Osteocyte (in vitro differentiated cells): ENCODE measurements at places on chromosomes 2 and 18. TPM values are rescaled to one million over a fixed set of nuclear protein-coding genes. Genes with fewer than 3 reads are reported as not detected.

GRCh38 chr2:174180165-174180724 lies 68.1 kb downstream of the OLA1 start:
- DNase-seq, result no peak

Gene ANKRD30BL
- not detected in 2 replicates for total RNA-seq

DNA sequence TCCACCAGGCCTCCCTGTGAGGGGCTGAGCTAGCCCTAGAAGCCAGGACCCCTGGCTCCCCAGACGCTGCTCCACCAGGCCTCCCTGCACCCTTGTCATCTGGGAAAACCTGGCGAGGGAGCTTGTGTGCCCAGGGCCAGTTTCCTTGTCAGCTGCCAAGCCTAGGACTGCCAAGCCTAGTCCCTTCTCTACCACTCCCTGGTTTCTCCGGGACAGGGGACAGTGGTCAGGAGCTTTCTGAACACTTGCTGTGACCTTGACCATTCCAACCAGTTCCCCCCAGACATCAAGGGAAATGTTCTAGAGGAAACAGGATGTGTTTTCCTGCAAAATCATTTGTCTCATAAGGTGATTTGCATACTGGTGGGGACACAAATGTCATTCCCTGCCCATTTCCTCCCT lies 41.3 kb upstream of the MRPL33 start:
- DNase-seq, result no peak
- no peak overlapping the region for H3K27ac ChIP-seq
- no peak overlapping the region for H3K4me3 ChIP-seq
- H3K36me3 ChIP-seq, result no peaks in the 10 kb centered on the region

Gene KCNIP3
- 0.57 and 1.4 TPM in 2 replicates for total RNA-seq

Gene ZSCAN30
- total RNA-seq, result 12.8 and 15.0 TPM in 2 replicates

- no peaks in the 10 kb centered on the region for H3K27me3 ChIP-seq
- H3K4me3 ChIP-seq, result no peak overlapping the region
- peaks cover 13% of the 10 kb centered on the region for H3K4me1 ChIP-seq
- no peak overlapping the region for H3K27ac ChIP-seq
- DNase-seq, result no peak
- H3K36me3 ChIP-seq, result peaks cover 16% of the 10 kb centered on the region
Observed at GRCh38 chr18:9866627-9867026, 19.1 kb upstream of the TXNDC2 start.

DNA sequence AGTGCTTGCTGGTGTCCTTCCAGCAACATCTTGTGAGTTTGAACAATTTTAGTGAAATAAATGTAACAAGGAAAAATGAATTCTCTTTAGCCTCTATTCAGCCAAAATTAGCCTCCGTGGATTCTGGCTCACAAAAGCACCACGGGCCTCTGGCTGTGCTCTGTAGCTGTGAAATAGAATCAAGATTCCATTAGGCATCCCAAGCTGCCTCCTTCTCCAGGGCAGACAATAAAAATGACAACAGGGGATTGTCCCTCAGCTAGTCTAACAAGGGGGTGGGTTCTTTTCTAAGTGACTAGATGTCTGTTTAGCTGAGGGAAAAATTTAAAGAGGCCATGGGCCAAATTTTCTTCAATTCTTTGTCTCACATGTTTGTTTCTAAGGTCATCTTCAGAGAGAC lies 254.7 kb upstream of the FIGN start:
- H3K36me3 ChIP-seq, result no peaks in the 10 kb centered on the region
- H3K27me3 ChIP-seq, result no peaks in the 10 kb centered on the region
- H3K4me3 ChIP-seq, result no peak overlapping the region
- H3K27ac ChIP-seq, result no peak overlapping the region
- H3K4me1 ChIP-seq, result no peaks in the 10 kb centered on the region

DNA sequence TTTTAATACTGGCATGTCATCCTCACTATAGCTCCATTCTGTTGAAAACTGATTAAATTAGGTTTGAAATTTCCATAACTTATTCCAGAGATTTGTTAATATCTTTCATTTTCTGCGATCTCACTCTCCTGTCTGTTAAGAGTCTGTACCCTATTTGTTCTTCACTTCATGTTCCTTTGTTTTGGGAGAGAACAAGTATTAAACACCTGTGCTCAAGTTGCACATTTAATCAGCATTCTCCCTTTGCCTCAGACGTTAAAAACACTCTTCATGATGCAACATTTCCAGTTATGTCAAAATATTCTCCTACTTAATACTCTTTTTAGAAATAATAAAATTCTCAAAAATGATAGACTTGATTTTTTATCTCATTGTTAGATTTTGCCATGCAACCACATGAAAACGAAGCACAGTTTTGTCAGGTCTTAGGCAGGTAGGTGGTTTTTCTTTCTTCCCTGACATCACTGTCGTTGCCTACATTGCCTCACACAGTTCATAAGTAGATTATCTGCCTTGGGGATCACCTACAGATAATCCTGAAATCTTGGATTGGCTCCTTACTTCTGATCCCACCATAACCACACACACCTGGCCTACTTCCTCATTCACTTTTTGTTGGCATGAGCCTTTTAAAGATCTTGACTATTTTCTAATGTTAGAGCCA lies 109.9 kb downstream of the GAREM1 start:
- H3K4me3 ChIP-seq, result no peak overlapping the region
- no peak for DNase-seq
- H3K36me3 ChIP-seq, result no peaks in the 10 kb centered on the region
- no peaks in the 10 kb centered on the region for H3K27me3 ChIP-seq
- H3K4me1 ChIP-seq, result peaks cover 8% of the 10 kb centered on the region

GRCh38 chr2:203691149-203691548 lies 15.3 kb upstream of the CD28 start:
- DNase-seq, result no peak
- H3K36me3 ChIP-seq, result no peaks in the 10 kb centered on the region
- peak overlapping the region; percentile 34 for H3K27ac ChIP-seq
- peaks cover 55% of the 10 kb centered on the region for H3K4me1 ChIP-seq
- no peak overlapping the region for H3K4me3 ChIP-seq
- no peaks in the 10 kb centered on the region for H3K27me3 ChIP-seq

DNA sequence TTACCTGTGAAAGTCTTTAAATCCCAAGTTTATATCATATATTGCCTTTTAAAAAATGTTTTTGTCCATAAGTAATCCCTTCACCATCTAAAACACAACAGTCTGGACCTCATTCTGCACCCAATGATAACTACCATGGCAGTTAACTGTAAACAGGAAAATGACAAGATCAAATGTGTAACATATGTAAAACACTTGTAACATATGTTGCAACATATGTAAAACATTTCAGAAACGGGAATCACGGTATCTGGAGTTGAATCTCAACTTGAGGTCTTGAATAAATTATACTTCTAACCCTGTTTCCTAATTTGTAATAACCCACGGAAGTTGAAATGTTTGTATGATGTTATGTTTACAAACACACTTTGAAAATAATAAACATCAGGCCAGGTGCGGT lies 6.2 kb downstream of the LRPPRC start:
- H3K27ac ChIP-seq, result no peak overlapping the region
- H3K27me3 ChIP-seq, result no peaks in the 10 kb centered on the region
- H3K4me1 ChIP-seq, result peaks cover 16% of the 10 kb centered on the region
- DNase-seq, result no peak

GRCh38 chr2:67576991-67577390 lies 179.9 kb downstream of the ETAA1 start:
- no peak overlapping the region for H3K27ac ChIP-seq
- no peaks in the 10 kb centered on the region for H3K36me3 ChIP-seq
- H3K4me3 ChIP-seq, result no peak overlapping the region
- peaks cover 25% of the 10 kb centered on the region for H3K4me1 ChIP-seq

- no peak for DNase-seq
- H3K27ac ChIP-seq, result no peak overlapping the region
- H3K4me3 ChIP-seq, result no peak overlapping the region
- H3K27me3 ChIP-seq, result peaks cover 31% of the 10 kb centered on the region
Observed at GRCh38 chr2:175372704-175373701, 191.5 kb upstream of the ATP5MC3 start.

Gene HEATR5B
- total RNA-seq, result 18.1 and 19.0 TPM in 2 replicates

Gene NRBP1
- 129 and 137 TPM in 2 replicates for total RNA-seq

Gene PDE11A
- total RNA-seq, result 0.05 TPM in 1 of 2 replicates, not detected in the other

- peak; percentile 89 for DNase-seq
- H3K4me1 ChIP-seq, result peaks cover 66% of the 10 kb centered on the region
- no peaks in the 10 kb centered on the region for H3K27me3 ChIP-seq
- H3K36me3 ChIP-seq, result no peaks in the 10 kb centered on the region
Observed at GRCh38 chr18:11857177-11857887, 6.1 kb downstream of the CHMP1B start.

Gene SERPINB10
- not detected in 2 replicates for total RNA-seq

DNA sequence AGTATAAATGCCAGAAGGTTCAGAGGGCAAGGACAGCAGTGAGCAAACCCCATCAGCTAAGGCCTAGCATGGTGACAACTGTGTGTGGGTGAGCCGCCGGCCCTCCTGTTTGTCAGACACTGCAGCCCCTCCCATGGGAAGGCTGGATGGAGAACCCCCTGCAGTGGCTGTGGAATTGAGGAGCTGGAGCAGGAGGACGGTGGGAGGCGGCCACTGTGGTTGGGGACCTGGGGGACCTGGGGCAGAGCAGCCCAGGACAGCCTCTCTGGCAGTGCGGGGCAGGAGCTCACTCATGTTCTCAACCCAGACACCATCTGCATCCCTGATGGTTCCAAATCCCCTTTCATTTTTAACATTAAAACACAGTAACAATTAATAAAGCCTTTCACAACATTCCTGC lies 68.8 kb downstream of the TSHZ1 start:
- DNase-seq, result no peak
- no peaks in the 10 kb centered on the region for H3K36me3 ChIP-seq
- H3K4me1 ChIP-seq, result peaks cover 10% of the 10 kb centered on the region
- H3K27me3 ChIP-seq, result no peaks in the 10 kb centered on the region
- no peak overlapping the region for H3K27ac ChIP-seq
- H3K4me3 ChIP-seq, result no peak overlapping the region

DNA sequence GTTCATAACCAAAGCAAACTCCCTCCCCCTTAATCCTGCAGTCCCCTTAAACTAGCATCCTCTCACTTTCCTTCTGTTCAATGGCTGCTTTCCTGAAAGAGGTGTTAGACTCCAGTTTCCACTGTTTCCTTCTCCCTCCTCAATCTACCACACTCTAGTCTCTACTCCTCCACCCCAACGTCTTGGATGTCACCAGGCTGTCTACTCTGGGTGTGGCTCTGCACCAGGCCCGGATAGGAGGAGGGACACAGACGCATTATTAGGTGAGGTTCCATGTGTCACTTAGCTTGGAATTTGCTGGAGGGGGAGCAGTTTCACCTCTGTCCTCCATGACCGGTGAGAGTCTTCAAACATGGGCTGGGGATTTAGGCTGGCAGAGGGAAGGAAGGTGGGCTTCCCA lies 61.3 kb downstream of the MTHFD2 start:
- no peak overlapping the region for H3K27ac ChIP-seq
- no peak overlapping the region for H3K4me3 ChIP-seq
- no peak for DNase-seq
- no peaks in the 10 kb centered on the region for H3K36me3 ChIP-seq
- H3K27me3 ChIP-seq, result peaks cover 4% of the 10 kb centered on the region
- peaks cover 3% of the 10 kb centered on the region for H3K4me1 ChIP-seq

- H3K4me1 ChIP-seq, result peaks cover 29% of the 10 kb centered on the region
- peak overlapping the region; percentile 1 for H3K27ac ChIP-seq
- no peaks in the 10 kb centered on the region for H3K27me3 ChIP-seq
- no peak overlapping the region for H3K4me3 ChIP-seq
- H3K36me3 ChIP-seq, result peaks cover 11% of the 10 kb centered on the region
Observed at GRCh38 chr2:237143676-237144440, 58.2 kb downstream of the COPS8 start.

DNA sequence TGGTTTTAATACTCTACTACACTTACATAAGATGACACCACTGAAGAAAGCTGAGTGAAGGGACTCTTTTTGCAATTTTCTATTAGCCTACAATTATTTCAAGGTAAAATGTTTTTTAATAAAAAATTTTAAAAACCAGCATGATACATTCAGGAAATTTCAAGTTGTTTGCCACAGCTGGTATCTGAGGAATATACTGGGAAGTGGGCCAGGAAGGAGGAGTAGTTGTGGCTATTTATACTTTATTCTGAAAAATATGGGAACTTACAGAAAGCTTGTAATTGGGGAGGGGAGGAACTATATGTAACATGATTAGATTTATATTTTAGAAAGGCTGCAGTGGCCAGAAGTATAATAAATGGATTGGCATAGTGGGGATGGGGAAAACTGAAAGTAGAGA lies 40.8 kb downstream of the WDR35 start:
- H3K27me3 ChIP-seq, result no peaks in the 10 kb centered on the region
- no peak overlapping the region for H3K4me3 ChIP-seq
- DNase-seq, result no peak
- peaks cover 25% of the 10 kb centered on the region for H3K4me1 ChIP-seq
- peak overlapping the region; percentile 70 for H3K27ac ChIP-seq
- peaks cover 19% of the 10 kb centered on the region for H3K36me3 ChIP-seq

DNA sequence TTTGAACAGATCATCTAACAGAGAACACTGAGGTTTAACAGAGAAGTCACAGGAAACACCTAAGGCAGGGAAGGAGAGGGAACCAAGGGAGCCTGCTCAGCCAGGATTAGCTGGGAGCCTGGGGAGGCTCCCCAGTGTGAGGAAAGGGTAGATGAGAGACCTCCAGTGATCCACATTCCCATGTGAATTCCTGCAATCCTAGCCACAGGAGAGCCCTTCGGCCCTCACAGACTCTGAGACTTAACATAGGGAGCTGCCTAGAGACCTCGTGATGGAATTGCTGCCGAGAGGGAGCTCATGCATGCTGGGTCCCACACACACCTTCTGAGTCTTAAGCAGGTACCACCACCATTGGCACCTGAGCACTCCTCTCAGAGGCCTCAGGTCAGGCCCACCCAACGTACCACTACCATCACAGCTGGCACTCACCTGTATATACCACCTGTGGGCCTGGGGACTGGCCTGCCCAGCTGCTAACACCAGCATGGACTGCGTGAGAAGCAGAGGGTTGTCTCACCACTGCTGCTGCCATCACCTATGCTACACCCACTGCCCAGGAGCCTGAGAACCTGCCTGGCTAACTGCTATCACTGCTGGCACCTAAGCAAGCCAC lies 225.9 kb upstream of the RASGRP3 start:
- no peaks in the 10 kb centered on the region for H3K4me1 ChIP-seq
- peaks cover 16% of the 10 kb centered on the region for H3K36me3 ChIP-seq
- H3K4me3 ChIP-seq, result no peak overlapping the region
- H3K27me3 ChIP-seq, result no peaks in the 10 kb centered on the region
- DNase-seq, result no peak

GRCh38 chr2:111698743-111699554 lies 185.0 kb downstream of the ANAPC1 start:
- H3K27me3 ChIP-seq, result no peaks in the 10 kb centered on the region
- DNase-seq, result peak; percentile 91
- H3K4me1 ChIP-seq, result peaks cover 35% of the 10 kb centered on the region
- peaks cover 4% of the 10 kb centered on the region for H3K36me3 ChIP-seq
- H3K4me3 ChIP-seq, result peak overlapping the region; percentile 27
- H3K27ac ChIP-seq, result peak overlapping the region; percentile 94

Gene HTRA2
- total RNA-seq, result 32.0 and 32.3 TPM in 2 replicates

GRCh38 chr2:74573747-74574562 lies 19.4 kb downstream of the DOK1 start:
- H3K4me3 ChIP-seq, result peak overlapping the region; percentile 67
- DNase-seq, result no peak
- H3K36me3 ChIP-seq, result no peaks in the 10 kb centered on the region
- peaks cover 17% of the 10 kb centered on the region for H3K4me1 ChIP-seq
- peak overlapping the region; percentile 87 for H3K27ac ChIP-seq
- H3K27me3 ChIP-seq, result no peaks in the 10 kb centered on the region

- DNase-seq, result no peak
- no peak overlapping the region for H3K27ac ChIP-seq
- no peaks in the 10 kb centered on the region for H3K36me3 ChIP-seq
- peaks cover 41% of the 10 kb centered on the region for H3K27me3 ChIP-seq
Observed at GRCh38 chr18:10453261-10453805, 1.1 kb upstream of the APCDD1 start.

Gene PLGLB1
- total RNA-seq, result 3.3 and 4.4 TPM in 2 replicates

Gene TRPM8
- not detected in 2 replicates for total RNA-seq

- H3K27ac ChIP-seq, result no peak overlapping the region
- H3K4me3 ChIP-seq, result no peak overlapping the region
- no peaks in the 10 kb centered on the region for H3K4me1 ChIP-seq
- H3K36me3 ChIP-seq, result no peaks in the 10 kb centered on the region
Observed at GRCh38 chr2:94870440-94871225, 597 bp upstream of the TEKT4 start.
